ENCODE measurements at places on chromosomes 4 and X. TPM values are rescaled to one million over a fixed set of nuclear protein-coding genes. Genes with fewer than 3 reads are reported as not detected.

The TCEAL6 gene
- not detected for total RNA-seq

The NLGN4X gene
- total RNA-seq, result 0.13 TPM

The GC gene
- total RNA-seq, result not detected

The TMPRSS11F gene
- total RNA-seq, result not detected

The EDA gene
- 1.1 TPM for total RNA-seq

The LGI2 gene
- total RNA-seq, result not detected

The JCHAIN gene
- not detected for total RNA-seq

The ATP5ME gene
- 213 TPM for total RNA-seq

The WDFY3 gene
- 70.0 TPM for total RNA-seq

The PNCK gene
- not detected for total RNA-seq

The FAM47A gene
- total RNA-seq, result not detected

The YIPF7 gene
- total RNA-seq, result not detected

The DNAAF6 gene
- not detected for total RNA-seq

The SLC7A11 gene
- total RNA-seq, result 55.5 TPM

The RBM41 gene
- 7.0 TPM for total RNA-seq

The CXCL13 gene
- not detected for total RNA-seq

The FHIP1A gene
- 0.40 TPM for total RNA-seq

The FGF13 gene
- total RNA-seq, result 5.4 TPM

The ERVMER34-1 gene
- total RNA-seq, result not detected

The CFAP99 gene
- not detected for total RNA-seq
